ENCODE measurements at places on chromosomes 7 and 10.

DNA sequence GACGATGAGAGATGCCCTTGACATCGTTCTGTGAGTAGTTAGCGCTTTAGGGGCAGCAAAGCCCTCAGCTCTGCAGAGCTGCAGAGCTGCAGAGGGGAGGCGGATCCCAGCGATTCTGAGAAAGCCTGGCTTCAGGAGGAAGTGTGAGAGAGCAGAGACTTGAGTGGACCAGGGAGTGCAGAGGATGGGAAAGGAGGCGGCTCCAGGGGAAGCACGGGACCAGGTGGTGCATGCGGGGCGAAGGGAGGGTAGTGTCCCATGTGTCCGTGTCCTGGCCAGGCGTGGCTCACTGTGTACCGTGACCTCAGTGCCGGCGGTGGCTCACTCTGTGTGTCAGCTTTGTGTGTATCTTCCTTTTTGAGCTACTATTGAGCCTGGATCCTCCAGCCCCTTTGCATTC is 250.8 kb upstream of the PITRM1 start:
- no peak for DNase-seq

GRCh38 chr10:108434559-108435252 is 1270.2 kb upstream of the SORCS1 start:
- no peak for DNase-seq

DNA sequence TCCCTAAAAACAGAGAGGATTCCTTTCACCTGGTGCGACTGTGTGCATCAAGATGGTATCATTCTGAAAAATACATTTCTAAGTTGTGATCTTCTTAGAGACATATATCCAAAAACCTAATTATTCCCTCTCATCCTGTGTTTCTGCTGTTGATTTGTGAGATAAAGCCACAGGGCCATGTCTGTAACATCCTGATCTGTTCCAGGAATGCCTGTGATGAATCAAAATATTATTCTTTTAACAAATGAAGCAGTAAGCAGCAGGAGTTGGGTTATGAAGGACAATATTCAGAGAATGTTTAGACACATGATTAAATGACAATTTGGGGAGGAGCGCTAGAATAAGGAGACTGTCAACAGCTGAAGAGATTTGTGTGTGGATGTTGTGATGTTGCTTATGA is 731.4 kb downstream of the KCNMA1 start:
- no peak for DNase-seq

GRCh38 chr7:98165827-98166667 is 45.2 kb upstream of the BHLHA15 start:
- DNase-seq: peak; percentile 49

DNA sequence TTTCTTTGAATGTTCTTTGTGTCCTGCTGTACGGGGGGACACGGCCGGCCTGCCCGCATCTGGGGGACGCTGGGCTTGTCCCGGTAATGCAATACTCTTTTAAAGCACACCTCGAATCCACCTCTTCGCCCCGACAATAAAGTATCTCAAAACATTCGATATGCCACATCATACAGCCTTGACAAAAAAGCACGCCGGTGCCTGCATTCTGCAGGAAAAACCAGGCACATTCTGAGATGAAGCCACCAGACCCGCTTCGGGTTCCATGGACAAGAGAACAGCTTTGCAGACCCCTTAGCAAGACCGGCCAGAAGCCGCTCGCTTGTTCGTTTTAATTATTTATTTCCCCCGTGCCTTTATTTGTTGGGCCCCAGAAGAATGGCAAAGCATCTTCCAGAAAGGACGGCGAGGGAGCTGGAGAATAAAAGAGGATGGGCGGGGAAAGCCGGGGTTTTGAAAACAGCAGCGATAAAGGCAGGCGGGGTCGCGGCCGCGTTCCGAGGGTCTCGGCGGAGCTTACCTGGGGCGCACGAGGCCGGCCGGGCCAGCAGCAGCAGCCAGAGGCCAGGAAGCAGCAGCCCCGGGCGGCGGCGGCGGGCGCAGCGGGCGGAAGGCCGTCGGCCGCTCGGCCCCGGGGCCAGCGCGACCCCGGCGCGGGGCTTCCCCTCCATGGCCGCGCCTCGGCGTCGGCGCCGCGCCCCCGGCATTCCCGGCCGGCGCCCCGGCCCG is 462 bp downstream of the KIAA1549 start:
- no peak for DNase-seq

DNA sequence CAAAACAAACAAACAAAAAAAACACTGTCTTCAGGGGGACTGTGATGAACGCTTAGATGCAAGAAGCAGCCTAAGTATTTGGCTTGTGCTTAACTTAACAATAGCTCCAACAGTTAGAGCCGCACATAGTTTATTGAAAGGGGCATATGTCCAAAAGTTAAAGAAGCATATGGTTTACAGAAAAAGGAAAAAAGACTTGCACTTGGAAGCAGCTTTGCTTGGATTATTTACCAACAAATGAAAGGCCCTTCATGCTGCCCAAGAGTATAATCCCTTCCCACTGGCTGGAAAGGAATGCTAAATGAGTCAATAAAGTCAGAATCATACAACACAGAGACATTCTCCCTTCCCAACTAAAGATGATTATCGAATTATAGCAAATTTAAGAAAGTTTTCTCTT is 77.9 kb downstream of the GLI3 start:
- no peak for DNase-seq

- no peak for DNase-seq
These were observed 113.7 kb downstream of the PRKG1 start for GRCh38 chr10:51188008-51188407.

- DNase-seq: no peak
These were observed 89.5 kb upstream of the LYZL1 start for GRCh38 chr10:29199339-29199738.

GRCh38 chr10:43305876-43306275 is 39.0 kb upstream of the RASGEF1A start:
- no peak for DNase-seq

GRCh38 chr10:118628397-118628796 is 32.9 kb upstream of the PRLHR start:
- no peak for DNase-seq

DNA sequence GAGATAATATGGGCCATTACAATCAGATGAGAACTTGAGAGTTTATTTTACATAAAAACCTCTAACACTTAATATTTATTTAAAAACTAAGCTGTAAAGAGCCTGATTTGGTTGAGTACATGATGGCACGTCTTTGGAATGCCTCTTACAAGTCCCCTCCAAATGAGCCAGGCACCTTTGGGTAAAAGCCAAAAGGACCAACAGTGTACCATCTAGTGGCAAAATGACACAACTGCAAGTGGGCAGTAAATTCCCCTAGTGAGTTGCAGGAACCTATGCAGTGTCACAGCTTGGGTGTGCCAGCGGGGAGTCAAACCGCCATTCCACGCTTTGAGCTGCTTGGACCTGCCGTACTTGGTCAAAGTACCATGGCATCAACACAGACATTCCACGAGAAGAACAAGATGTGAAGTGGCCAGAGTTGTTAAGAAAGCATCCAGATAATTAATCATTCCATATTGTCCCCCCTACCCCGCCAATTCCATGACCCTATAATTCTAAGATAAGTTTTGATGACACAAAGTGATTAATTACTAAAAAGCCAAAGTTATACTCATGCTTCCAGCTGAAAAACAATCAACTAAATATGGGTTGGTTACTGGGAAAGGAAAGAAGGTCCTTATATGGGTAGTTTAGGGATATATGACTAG is 115.2 kb downstream of the SORBS1 start:
- peak; percentile 61 for DNase-seq

DNA sequence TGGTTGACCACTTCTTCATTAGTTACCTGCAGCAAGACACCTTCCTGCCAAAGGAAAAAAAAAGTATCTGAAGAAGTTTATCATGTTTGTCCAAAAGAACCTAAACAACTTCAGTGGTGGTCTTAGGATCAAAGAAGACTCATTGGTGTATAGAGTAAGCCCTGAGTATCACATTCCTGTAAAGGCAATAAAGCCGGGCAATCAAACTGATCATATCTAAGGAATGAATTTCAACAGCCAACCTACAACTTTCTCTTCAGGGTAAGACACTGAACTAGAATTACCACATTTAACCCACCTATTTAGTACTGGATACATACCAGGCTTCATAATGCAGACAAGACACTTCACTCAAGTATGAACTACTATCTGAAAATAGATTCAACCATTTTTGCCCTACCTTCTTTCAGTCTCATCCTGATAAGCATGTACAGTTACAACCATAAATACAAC is 10.1 kb downstream of the HNRNPA2B1 start:
- DNase-seq: no peak

- DNase-seq: no peak
These were observed 13.7 kb downstream of the PRPS1L1 start for GRCh38 chr7:18013936-18014335.

GRCh38 chr10:91220954-91221675 is 652 bp downstream of the PCGF5 start:
- DNase-seq: peak; percentile 23

DNA sequence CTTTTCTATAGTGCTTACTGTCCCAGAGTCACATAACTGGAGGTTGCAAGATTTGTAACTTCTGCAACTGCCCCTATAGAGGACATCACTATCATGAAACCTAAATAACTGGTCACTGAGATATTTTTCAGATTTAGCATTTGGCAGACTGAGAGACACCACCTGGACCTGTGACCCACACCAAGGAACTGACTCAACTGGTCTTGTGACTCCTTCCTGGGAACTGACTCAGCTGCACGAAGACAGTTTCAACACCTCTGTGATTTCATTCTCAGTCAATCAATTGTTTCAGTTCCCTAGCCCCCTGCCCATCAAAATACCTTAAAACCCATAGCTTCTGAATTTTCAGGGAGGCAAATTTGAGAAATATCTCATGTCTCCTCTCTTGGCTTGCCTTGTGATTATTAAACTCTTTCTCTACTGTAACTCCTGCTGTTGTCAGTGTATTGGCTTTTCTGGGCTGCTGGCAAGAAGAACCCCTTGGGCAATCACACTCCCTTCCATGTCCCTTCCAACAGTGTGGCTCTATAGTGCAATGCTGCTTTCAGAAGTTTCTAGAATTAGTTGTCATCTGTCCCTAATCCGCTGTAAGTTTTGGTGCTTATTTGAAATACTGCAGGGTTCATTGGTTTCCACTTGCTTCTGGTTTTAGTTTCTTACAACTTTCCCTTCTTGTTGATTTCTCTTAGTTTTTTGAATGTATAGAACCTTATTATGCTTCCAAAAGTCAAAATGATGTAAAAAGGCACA is 127.8 kb upstream of the ADCY1 start:
- peak; percentile 39 for DNase-seq

- DNase-seq: no peak
These were observed 592.7 kb downstream of the NXPH1 start for GRCh38 chr7:9026121-9026520.

GRCh38 chr7:80679921-80680907 is 41.8 kb downstream of the CD36 start:
- no peak for DNase-seq

DNA sequence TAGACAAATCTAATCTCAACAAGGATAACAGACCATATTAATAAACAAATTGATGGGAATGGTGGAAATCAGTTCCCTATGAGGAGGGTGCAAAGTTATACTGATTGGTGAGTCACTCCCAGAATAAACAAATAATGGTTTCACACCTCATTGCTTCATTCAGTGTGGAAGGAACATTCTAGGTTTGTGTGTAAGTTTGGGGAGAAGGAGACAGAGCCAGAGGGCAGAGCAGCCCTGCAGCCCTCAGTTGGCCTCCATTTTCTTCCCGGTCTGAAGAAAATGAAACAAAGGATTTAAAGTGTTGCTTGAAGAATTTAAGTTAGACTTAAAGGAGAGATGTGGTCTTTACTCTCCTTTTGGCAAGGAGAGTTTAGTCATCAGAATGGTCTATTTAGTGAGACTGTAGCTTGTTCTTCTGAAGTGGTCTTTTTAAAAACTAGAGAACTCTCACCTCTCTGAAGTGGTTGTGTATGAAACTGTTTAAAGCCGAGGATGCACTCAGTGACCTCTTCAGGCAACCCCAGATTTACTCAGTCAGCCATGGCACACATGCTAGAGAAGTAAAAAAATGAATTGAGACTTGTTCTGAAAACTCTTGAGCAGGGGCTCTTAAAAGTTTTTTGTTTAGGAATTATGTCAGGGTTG is 27.2 kb downstream of the IKZF1 start:
- DNase-seq: peak; percentile 79

DNA sequence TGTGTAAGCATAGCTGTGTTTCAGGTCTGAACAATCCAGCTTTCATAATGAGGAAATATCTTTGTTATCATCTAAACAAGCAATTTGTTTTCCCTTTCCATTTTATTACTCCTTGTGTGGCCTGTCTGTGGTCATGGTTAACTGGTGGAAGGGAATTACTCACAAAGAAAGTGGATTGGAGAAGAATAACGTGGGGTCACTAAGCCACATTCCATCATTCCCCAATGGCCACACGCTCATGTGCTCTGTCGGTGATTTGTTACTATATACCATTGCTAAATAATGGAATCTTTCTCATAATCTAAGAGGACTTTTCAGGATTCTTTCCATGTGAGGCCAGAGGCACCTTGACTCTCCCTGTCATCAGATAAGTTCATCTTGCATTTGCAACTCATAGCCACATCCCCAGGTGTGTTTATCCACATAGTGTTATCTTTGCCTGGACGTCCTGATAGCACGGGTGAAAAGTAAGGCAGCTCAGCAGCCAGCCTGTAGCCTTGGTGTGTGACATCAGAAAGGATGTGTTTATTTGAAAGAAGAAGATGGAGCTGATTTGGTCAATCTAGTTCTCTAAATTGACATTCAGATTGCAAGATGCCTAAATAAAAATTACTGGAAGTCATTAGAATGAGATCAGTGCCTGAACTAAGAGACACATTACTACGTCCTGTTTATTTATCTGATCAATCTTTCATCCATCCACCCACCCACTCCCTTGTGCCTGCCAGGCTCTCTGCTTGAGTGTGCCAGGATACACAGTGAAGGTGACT is 128.9 kb downstream of the CELF2 start:
- peak; percentile 30 for DNase-seq

DNA sequence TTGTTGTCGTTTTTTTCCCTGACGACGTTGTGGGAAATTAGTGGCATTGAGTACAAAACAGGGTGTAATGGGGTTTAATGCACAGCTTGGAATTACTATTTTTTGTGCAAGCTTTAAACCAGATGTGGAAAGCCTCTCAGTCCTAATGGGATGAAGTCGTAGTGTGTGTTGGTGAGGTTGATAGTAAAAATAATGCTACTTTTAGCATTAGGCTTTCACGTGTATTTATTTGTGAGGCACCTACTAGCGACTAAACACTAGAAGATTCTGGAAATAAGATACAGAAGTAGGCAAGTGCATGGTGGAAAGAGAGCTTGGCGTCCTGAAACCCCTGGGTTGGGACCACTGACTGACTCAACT is 588 bp upstream of the ORC5 start:
- DNase-seq: no peak

DNA sequence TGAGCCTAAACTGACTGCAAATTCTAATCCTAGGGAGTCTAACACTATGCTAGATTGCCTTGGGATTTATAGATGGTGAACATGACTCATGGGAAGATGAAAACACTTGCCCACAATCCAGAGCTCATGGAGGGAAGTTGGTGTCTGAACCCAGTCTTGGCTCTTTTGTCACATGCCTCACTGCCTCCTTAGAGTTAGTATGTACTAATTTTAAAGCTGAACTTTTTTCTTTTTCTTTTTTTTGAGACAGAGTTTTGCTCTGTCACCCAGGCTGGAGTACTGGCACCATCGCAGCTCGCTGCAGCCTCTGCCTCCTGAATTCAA is 14.4 kb downstream of the MRPL32 start:
- no peak for DNase-seq

All from activated CD4-positive, alpha-beta T cell treated with anti-CD3 and anti-CD28 coated beads, Interleukin-2, Interleukin-6, amounts not matched to agents 100 ng/mL and 50 ng/mL, durations not matched to agents 16 hours and 8 hours (primary cell).